ENCODE measurements at places on chromosomes 1 and 21.
A peak's percentile ranks its signal among the peaks of the same experiment; 100 is the strongest.

GRCh38 chr21:16866851-16867250, 646.0 kb upstream of the CXADR start:
- no peak for DNase-seq

DNA sequence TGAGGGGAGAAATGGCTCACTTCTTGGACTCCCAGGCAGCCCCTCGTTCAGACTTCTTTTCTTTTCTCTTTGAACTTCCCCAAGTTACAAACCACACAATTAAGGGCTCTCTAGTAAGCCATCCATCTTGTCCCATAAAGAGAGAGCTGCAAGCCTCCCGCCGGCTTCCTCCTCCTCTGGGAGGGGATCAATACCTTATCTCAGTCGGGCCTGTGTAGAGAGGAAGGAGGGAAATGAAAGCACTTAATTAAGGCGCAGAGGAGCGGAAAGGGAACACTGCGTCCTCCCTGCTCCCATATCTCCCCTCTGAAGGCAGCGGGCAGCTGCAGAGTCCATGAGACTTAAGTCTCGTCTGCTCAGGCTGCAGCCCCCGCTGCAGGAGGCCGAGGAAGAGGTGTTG, 112.6 kb upstream of the CSF3R start:
- no peak for DNase-seq

- DNase-seq = no peak
These were observed 44.7 kb downstream of the SLC30A10 start for GRCh38 chr1:219883400-219884332.

DNA sequence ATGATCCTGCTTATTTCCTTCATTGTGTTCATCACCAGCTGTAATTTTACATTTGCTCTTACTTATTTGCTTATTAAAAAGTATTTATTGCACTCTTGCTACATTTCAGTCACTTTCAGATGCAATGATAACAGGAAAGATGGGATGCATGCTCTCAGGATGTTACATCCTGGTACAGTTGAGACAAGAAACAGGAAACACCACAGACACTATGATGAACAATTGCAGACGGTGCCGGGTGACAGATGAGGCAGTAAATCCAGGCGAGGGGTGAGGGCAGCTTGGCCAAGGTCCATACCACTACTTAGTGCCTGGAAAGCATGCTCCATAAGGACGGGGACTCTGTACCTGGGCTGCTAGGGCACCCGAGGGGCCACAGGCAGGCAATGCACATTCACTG, 156.6 kb upstream of the RAB4A start:
- DNase-seq = no peak

- DNase-seq = no peak
These were observed 16.3 kb upstream of the MTARC1 start for GRCh38 chr1:220770245-220770913.

GRCh38 chr1:33005838-33006421, 30.8 kb downstream of the AK2 start:
- no peak for DNase-seq

GRCh38 chr1:1212780-1213344, 1.1 kb downstream of the TNFRSF4 start:
- DNase-seq = no peak

DNA sequence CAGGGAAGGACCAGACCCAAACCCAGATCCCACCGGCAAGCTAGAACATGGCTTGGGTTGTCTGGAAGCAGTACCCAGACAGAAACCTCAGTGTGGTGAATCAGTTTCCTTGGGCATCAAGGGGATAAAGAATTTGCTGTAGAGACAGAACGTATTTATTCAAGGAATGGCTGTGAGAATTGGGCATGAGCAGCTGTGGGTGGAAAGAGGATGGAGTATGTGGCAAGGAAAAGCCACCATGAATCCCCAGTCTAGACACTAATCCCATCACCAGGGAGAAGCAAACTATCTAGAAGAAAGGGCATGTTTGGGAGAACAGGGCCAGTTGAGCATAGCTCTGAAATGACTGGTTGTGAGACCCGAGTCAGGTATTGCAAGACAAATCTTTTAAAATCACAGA, 109.2 kb downstream of the TOMM20 start:
- no peak for DNase-seq

DNA sequence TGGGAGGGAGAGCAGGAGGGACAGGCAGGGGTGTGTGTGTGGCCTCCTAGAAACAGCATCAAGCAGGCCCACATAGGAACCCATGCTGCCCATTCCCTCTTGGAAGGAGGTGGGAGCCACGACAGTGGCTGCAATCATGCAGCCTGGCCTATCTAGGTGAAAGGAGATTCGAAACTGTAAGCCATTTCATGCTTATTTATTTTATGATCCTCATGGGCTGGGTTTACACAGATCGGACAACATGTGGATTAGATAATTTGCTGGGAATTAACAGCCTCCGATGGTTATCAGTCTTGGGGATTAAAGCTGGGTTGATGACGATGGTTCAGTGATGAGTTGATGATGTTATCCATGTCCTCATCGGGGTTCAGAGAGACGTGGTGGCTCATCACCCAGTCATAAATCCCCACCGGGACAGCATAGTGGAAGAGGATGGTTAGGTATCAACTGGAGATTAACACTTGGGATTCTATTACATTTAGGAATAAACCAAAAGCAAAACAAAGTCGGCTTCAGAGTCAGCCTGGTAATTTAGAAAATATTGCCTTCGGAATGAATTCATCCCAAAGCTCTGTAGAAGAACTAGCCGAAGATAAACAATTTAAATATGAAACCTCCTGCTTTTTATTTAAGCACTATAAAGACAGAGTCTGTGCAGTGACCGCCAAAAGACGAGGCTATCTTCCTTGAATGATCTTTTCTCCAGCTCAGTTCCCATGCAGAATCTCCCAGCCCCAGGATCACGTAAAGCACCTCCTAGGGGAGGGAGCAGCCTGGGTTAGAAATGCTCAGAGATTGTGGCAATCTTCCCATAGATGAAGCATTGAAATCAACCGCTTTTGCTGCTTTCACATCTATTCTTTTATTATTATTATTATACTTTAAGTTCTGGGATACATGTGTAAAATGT, 252.8 kb downstream of the FOXD2 start:
- no peak for DNase-seq

- DNase-seq = no peak
These were observed 78.6 kb downstream of the ABCA4 start for GRCh38 chr1:94042388-94042787.

DNA sequence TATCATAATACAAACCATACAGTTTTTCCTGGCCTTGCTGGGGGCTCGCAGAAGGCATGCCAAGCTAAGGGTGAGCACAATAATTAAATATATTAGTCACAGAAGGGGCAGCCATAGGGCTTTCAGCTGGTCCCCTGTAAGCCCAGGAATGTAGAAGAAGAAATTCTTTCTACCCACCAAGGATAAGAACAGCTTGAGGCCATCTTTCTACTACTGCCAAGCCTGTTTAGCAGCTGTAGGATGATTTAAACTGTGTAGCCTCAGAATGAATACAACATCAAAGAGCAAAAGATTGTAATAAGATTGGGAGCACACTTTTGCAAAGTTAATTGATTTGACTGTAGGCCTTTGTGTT, 171.5 kb downstream of the LRRC7 start:
- no peak for DNase-seq

GRCh38 chr1:27992276-27992675, 32.5 kb downstream of the XKR8 start:
- DNase-seq = no peak

GRCh38 chr21:22355949-22356348, 1357.7 kb downstream of the NCAM2 start:
- DNase-seq = no peak

GRCh38 chr1:89599332-89599630, 33.6 kb upstream of the LRRC8C start:
- DNase-seq = no peak

GRCh38 chr1:18938008-18938706, 18.3 kb downstream of the IFFO2 start:
- DNase-seq = no peak

DNA sequence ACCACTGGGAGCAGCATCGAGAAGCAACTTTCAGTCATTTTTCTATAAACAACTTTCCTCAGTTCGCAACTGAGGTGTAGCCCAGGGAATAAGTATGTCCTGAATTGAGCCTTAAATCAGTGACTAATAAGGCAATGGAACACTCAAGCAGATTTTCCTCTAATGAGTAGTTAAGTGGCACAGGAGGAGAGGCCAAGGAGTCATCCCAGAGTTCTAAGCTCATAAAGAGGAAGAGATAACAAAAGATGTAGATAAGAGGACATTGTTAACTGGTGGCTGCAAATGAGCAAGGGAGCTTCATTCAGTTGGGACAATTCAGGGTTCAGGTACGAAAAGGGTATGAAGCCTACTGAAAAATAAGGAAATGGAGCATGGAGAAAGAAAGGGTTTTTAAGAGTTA, 64.5 kb downstream of the LRRC40 start:
- no peak for DNase-seq

GRCh38 chr1:183244466-183244865, 58.4 kb downstream of the LAMC2 start:
- DNase-seq = peak; percentile 73

DNA sequence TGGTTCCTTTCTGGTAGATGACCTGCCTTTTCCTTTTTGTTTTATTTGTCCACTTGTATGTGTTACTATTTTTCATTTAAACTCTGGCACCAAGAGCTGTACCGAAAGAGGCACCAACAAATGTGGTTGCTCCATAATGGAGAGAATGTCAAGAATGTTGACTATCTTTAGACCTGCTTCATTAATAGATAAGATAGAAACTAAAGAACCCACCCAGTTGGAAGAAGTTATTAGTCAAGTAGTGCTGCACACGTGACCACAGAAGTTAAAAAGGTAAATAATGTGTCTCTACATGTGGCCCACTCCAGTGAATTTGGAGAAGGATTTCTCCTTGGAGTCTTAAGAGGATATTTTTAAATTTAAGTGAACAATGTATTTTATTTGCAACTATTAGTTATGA, 9.3 kb downstream of the ATP1A1 start:
- DNase-seq = no peak

- DNase-seq = no peak
These were observed 25.6 kb downstream of the CEP170 start for GRCh38 chr1:243229526-243229925.

GRCh38 chr1:12697397-12697796, 18.5 kb upstream of the AADACL3 start:
- DNase-seq = peak; percentile 29

- peak; percentile 89 for DNase-seq
These were observed at the start of gene TMCO4 for GRCh38 chr1:19799230-19800075. TMCO4 (minus strand) TSS chr1:19799916; CDS start chr1:19780758, 19,158 bp downstream.

GRCh38 chr1:99535470-99536164, 110.3 kb upstream of the PALMD start:
- DNase-seq = no peak

GRCh38 chr21:28960245-28960644, 32.4 kb downstream of the LTN1 start:
- DNase-seq = no peak

GRCh38 chr1:108200687-108201051, 526 bp upstream of the SLC25A24 start:
- peak; percentile 82 for DNase-seq

GRCh38 chr21:36047139-36047538, 13.2 kb downstream of the SETD4 start:
- DNase-seq = no peak

DNA sequence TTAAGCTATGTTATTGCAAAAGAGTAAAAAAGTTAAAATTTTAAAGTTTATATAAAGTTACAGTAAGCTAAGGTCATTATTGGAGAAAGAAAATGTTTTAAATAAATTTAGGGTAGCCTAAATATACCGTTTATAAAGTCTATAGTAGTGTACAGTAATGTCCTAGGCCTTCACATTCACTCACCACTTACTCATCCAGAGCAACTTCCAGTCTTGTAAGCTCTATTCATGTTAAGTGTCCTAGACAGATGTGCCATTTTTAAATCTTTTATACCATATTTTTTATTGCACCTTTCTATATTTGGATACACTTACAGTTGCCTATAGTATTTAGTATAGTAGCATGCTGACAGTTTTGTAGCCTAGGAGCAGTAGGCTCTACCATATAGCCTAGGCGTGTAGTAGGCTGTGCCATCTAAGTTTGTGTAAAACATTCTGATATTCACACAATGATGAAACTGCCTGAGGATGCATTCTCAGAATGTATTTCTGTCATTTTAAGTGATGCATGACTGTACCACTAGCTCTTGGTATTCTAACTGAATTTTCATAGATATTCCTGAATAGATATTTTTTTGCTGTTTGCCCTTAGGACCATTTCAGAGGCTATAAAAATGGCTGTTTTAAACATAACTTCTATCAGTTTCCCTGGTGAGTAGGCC, 26.8 kb downstream of the PPP2R5A start:
- DNase-seq = no peak

DNA sequence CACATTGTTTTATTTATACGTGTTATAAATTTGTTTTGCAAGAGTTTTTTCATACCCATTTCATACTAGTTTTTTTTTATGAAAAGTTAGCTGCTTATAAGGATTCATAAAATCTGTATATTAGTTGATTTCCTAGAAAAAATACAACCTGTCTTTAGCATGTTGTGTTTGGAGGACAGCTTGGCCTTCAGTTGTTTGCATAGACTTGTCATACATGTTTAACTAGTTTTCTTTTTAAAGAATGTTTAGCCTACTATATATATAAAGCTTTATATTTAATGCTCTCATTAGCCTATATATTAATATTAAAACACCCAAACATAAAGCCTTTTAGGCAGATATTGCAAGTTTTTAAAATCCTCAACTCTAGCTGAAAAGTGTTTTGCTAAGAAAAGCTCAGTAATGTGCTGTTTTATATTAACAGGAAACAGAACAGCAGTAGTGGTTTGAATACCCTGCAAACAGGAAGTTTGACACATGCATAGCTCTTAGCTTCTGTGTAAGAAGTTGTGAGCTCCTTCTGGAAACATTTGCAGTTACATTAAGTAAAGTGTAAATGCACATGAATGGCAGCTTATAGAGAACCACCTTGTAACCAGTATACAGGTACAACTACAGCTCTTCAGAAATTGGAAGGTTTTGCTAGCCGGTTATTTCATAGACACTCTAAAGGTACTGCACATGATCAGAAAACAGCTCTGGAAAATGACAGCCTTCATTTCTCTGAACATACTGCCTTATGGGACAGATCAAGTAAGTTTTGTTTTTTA, at the start of gene PRKACB:
PRKACB (plus strand) TSS at position 476 of the 770 bp plus-strand sequence; CDS start at position 567, 91 bp downstream.
- DNase-seq = peak; percentile 14

- DNase-seq = no peak
These were observed 13.9 kb downstream of the SH3BP5L start for GRCh38 chr1:248811514-248812490.

GRCh38 chr1:155301342-155301841, at the start of gene PKLR:
PKLR (minus strand) TSS chr1:155301438; CDS start chr1:155301395, 43 bp downstream.
- DNase-seq = no peak

- peak; percentile 45 for DNase-seq
These were observed 183.8 kb downstream of the DHRS3 start for GRCh38 chr1:12434174-12434573.

GRCh38 chr1:65632235-65632634, 160.5 kb upstream of the PDE4B start:
- DNase-seq = no peak

DNA sequence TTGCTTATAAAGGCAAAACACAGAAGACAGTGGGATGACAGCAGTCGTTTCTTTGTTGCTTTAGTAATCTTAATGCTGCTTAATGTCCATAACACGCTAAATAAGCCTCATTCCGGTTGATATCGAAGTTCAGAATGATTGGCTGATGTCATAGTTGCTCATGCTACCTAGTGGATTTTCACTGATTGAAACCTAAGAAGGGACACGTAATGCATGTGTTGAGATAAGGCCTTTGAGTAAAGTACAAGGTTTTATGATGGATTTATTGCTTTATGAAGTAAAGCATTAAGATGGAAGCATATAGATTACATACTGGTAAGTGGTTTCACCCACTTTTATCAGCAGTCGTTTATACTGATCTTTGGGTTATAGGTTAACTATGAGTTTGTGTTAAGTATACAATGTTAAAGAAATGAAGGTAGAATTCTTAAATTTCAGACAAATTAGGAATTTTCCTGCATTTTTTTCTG, 25.1 kb downstream of the IARS2 start:
- no peak for DNase-seq

Measured in GM03348 (cell line).